ENCODE measurements at places on chromosomes 11 and 22.

DNA sequence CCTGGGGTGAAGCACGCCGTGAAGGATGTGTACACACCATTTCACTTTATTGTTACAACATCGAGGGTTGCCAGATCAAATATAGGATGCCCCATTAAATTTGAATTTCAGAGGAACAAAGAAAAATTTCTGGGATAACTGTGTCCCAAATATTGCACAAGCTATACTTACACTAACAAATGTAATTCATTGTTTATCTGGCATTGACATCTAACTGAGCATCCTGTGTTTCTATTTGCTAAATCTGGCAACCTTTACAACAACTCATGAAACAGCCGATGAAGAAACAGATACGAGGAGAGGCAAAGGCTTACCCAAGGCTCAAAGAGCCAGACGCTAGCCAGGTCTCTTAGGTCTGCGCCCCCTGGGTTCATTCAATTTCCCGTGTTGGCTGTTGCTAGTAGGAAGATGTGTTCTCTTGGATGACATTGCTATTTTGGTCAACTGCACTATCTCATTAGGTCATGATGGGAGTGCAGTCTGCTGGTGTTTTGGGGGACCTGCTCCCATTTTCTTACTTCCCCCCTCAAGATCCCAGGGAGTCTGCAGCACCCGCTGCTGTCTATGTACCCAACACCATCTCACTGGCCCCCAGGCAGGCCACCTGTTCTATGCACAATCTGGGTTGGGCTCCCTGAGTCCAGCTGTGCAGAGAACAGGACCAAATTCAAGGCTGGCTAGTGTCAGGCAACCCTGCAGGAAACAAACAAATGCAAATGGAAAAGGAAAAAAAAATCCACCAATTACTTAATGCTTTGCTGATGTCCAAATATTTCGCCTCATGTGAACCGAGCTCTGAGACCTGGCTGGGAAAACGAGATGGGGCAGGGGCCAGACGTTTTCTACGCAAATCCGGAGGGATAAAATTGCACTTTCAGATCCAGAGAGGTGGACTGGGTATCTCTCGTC lies 560.9 kb downstream of the MIAT start:
- DNase-seq, result no peak

DNA sequence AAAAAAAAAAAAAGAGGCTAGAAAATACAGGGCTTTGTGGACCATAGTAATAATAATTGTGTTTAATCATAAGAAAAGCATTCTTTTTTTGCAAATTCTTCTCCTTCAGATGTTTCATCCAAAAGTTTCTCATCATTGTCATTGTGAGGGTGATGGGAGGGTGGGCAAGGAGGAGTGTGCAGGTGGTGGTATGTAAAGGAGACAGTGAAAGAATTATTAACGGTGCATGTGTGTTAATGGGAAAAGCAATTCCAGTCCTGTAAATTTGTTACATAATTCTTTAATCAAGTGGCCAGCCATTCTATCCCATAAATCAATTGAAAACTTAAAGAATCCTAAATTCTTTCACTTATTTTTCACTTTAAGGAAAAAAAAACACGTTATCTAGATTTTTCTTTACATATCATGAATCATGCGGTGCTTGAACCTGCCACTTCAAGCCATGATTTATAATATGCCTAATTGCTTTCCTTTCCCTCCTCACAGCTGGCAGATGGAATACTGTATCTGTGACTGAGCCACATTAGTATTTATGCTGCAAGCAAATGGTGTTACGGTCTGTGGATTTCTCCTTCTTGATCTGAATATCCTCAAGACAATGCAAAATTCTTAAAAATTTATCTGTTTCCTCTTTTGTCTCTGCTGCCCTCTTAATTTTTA lies 318.5 kb downstream of the JRKL start:
- no peak for DNase-seq

DNA sequence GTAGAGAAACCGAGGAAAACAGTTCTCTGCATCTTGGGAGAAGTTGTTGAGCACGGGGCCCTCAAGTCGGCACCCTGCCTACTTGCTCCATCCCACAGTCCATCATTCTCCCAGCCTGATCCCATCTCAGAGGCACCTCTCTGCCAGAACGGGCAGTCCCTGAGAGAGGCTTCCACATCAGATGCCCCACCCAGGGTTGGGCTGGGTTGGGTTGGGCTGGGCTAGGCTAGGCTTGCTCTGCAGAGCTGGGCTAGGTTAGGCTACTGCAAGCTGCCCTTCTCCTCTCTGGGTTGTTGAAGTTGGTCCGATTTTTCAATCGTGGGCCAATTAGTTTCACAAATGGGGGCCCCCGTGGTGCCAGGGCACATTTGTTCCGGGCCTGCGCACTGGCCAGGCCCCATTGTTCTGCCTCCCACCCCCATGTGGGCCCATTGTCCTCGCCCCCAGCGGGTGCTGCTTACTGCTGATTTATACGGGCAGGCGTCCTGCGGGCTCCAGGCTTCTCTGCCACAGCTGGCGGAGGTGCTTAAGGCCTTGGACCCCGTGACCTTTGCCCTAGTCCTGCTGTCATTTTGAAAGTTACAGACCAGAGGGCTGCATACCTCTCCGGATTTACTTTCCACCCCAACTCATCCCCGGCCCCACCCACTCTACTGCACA lies 63.7 kb upstream of the NNMT start:
- no peak for DNase-seq

- no peak for DNase-seq
Measured at GRCh38 chr22:41683052-41683451, 5.6 kb downstream of the SNU13 start.

DNA sequence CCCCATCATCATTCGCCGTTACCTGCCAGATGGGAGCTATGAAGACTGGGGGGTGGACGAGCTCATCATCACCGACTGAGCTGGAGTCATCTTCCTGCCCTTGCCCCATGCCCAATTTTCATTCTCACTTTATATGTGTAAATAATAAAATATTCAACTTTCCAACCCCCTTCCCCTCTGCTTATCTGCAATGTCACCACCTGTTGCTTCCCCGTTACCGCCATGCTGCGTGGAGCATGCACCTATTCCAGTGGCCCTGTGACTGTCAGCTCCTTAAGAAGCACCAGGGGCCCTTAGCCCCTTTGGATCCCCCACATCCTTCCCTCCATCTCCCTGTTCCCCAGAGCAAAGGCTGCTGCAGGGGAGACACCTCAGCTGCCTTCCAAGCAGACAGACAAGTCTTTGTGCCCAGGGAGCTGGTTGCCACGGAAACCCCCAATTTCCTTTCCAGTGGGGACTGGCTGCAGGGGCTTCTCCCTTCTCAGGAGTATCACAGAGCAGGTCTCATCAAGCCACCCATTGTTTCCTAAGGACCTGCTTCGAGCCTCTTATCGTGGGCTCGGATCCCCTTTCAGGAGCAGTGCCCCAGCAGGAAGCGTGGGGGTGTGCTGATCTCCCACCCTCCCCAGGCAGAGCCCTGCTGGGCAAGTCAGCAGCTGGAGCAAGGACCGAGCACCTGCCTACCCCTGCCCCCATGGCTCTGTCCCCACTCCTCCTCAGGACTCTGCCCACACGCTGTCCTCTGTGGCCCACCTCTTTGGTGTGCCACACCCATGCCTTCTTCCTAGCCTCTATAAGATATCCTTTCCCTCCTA lies 14.3 kb downstream of the POLR2F start:
- no peak for DNase-seq

GRCh38 chr11:69320756-69321741 lies 27.1 kb downstream of the MYEOV start:
- DNase-seq, result no peak

GRCh38 chr11:3132271-3132781 lies 32.8 kb downstream of the OSBPL5 start:
- DNase-seq, result no peak

DNA sequence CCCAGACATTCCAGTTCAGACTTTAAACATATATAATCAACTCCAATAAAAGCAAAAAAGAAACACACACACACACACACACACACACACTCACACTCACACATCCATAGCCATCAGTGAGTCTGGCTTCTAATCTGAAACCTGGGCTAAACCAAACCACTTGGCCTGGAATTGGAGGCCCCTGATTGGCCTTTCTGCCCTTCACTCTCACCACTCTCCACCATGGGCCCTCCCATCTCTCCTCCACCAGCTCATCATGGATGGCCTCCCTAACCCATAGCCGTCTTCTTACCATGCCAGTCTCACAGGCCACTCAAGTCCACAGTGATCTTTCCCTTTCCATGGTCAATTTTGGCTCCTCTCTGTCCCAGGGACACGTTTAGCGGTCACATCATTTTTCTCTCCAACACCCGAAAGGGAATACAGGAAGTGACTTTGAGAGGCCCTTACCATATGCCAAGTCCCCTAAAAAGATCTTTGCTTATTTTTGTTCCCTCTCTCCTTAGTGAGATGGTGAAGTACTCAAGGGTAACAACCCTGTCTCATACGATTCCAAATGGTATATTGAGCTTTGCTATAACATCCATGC lies 66.6 kb downstream of the ENDOD1 start:
- DNase-seq, result no peak

DNA sequence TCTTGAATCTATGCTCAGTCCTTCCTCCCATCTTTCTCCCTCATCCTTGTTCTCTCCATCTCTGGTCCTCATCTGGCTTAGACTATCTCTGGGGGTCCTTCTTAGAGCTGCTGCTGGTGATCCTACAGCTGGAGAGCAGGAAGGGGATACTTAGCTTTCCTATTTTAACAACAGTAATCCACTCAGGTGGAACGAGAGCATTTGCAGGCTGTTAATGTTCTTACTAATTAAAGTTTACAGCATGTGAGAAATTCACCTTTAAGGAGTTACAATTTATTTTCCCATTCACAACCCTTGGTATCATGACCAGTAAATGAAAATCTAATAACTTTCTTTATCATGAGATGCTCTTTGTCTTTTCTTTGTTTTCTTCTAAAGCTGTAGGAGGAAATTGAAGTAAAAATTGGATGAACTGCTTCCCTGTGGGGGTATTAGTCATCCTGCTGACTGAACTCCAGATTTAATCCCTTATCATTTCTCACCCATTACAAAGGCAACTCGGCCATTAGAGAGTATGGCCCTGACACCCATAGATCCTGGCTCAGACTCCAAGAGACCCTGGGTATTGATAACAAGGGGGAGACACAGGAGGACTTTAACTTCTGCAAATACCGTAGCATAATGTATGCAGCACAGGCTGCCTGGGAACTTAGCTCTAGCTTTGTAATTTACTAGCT lies 37.6 kb upstream of the MTNR1B start:
- DNase-seq, result no peak

GRCh38 chr22:19430890-19431541 lies 517 bp downstream of the HIRA start:
- DNase-seq, result no peak

DNA sequence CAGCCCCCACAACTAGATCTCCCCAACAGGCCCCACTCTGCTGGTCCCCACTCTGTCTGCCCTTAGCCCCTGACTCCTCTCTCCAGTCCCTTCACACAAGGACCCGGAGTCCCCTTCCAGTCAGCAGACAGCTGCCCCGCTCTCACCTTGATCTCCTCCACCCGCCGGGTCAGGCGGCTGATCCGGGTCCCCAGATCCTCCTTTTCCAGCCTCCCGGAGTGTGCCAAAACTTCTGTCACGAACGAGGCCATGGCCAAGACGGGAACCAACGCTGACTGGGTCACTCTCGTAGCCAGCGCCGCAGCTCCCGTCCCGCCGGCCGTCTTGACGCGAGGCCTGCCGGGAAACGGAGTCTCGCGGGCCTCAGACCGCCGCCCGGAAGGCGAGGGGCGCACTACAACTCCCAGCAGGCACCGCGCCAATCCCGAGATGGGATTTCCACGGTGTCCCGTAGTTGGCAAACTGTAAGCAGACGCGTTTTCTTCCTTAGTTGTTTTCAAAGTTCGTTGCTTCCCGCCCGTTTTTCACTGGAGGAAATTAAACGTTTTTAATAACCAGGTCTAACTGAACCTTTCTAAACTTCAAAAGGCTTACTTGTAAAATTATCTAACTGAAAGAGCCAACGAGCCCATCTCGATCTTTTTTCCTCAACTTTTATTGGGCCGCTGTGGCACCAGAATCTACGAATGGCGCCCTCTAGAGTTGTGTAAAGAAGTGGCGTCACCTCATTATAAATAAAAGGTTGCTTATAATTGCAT lies at the start of gene ZW10:
ZW10 (minus strand) TSS at position 277 of the 758 bp plus-strand sequence; CDS start at position 251, 26 bp downstream.
- DNase-seq, result peak; percentile 73

- no peak for DNase-seq
Measured at GRCh38 chr22:39567135-39567946, 3.2 kb upstream of the CACNA1I start.

DNA sequence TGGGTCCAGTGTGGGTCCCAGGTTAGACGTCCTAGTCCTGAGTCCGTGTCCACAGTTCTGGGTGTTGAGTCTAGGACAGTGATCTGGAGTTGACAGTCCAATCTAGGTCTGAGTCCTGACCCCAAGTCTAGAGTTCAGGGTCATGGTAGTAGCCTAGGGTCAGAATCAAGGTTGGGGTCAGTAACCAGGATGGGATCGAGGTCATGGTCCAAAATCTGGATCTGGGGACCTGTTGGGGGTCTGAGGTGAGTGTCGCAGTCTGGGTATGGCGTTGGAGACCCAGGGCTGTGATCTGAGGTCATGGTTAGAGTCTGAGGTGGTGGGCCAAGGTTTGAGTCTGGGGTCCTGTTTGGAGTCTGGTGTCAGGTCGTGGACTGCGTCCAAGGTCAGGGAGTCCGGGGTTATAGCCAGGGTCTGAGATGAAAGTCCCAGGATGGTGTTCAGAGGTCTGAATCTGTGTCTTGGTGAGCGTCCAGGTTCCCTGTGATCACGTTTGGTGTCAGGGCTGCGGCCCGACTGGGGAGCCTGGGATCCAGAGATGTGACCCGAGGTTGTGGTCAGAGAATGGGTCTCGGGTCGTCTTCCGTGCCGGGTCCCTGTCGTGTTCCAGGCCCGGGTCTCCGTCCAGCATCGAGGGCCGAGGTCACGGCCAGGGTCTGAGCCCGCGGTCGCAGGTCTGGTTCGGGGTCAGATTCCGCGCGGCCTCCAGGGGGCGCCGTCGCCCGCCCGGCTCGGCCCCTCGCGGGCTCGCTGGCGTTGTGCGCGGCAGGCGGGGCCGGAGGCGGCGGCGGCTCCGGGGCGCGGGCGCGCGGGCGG lies 432 bp upstream of the GRK2 start:
- no peak for DNase-seq

DNA sequence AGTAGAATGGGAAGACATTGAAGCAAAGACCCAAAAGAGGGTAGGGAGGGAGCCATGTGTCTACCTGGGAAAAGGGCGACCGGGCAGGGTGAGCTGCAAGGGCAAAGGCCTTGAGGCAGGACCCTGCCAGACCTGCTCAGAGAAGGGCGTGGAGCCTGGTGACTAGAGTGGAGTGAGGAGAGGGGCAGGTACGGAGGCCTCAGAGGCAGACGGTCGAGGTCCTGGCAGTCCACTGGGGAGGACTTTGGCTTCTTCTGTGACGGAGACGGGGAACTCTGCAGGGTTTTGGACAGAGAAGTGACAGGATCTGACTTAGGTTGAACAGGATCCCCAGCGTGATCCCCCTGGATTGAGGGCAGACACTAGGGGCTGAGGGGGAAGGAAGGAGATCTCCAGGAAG lies 12.9 kb downstream of the RIBC2 start:
- DNase-seq, result no peak

GRCh38 chr11:2732261-2732939 lies 32.6 kb upstream of the KCNQ1OT1 start:
- DNase-seq, result no peak

DNA sequence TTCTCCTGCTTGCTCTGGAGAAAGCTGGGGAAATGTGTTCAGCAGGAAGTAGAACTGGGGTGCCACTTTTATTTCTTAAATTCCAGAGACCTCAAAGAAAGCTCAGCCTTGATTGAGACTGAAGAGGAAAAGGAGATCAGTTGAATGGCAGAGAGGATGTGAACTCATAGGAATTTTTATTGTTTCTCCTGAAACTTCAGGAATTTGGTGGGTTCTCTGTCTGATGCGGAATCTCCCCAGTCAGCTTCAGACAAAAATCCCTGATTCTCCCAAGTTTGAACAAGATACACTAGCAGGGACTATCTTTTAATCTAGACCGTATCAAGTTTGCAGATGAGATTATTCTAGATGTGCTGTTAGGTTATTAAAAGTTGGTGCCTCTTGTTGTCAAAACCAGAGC lies 23.0 kb downstream of the EHF start:
- no peak for DNase-seq
